ENCODE measurements at places on chromosomes 16 and 17. TPM values are rescaled to one million over a fixed set of nuclear protein-coding genes. Genes with fewer than 3 reads are reported as not detected.

GRCh38 chr16:86818671-86819532 lies 240.6 kb downstream of the FOXL1 start:
- DNase-seq: no peak

DNA sequence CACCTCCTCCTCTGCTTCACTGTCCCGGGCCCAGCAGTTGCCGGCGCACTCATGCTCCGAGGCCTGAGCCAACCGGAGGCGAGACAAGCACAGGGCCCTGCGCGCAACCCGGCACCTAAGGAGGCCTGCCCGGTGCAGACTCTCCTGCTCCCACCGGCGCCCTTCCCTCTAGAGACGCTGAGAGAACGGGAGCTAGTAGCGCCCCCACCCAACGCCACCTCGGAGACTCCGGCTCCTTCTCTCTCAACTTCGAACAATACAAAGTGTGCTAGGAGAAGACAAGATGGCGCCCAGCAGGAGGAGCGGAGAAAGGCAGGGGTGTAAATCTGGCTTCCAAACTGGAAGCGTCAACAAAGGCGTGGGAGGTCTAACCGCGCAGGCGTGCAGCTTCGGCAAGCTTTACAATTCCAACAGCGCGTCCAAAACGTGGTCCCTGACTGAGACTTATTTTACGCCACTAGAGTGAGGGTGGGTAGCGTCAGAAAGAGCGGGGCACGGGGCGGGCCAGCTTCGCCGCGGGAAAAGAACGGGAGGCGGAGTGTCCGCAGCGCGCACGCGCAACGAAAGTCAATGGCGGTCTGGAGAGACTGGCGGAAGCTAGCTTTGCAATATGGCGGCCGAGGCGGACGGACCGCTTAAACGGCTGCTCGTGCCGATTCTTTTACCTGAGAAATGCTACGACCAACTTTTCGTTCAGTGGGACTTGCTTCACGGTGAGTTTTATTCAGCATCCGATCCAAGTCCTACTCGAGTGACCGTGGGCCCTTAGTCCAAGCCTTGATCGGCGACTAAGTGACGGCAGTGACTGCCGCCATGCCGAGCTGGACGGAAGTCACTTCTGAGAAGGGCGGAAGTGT lies at the start of gene MPDU1:
Gene MPDU1 (plus strand): TSS at position 600 of the 857 bp plus-strand sequence. CDS start 11 bp downstream, at position 611.
- DNase-seq: peak; percentile 93

- DNase-seq: no peak
Measured at GRCh38 chr17:82439194-82439828, 11.2 kb downstream of the CYBC1 start.

- DNase-seq: no peak
Measured at GRCh38 chr16:51236583-51236982, 85.5 kb upstream of the SALL1 start.

DNA sequence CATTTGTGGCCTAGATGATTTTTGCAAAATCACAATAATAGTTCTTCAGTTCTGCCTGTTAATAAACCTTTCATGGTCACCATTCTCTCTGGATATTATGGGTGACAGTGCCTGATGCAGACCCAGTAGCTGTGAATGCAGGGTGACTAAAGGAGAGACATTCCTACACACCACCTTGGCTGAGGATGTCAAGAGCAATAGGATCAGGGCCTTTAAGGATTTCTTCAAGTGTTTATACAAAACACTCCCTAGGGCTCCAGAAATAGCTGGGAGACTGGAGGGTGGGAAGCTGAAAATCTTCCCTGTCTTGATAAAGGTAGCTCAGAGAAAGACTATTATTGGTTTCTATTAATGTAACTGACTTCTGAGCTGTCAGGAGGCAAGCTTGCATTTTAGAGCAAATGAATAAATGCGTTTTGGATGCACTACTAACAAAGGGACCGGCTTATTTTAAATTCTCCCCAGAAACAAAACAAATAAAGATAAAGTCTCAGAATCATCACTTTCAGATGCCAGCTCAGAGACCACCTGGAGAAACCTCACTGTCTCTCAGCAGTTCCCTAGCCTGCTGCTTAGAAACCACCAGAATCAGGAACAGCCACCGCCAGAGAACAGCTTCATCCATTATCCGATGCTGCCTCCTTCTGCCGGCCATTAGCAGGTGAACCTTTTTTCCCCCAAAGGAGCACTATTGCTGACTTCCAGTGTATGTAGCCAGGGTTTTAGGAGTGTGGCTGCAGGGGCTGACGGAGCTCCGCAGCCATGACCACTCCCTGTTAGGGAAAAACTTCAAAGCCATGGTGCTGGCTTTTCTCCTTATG lies 171.4 kb upstream of the DYNLRB2 start:
- no peak for DNase-seq

GRCh38 chr17:80568246-80568645 lies 23.6 kb downstream of the RPTOR start:
- DNase-seq: no peak

NOL3 gene
- 9.9 TPM for total RNA-seq

GRCh38 chr16:73058221-73058615 lies 10.3 kb upstream of the ZFHX3 start:
- DNase-seq: no peak

- no peak for DNase-seq
Measured at GRCh38 chr17:1362964-1363363, 37.1 kb downstream of the YWHAE start.

GRCh38 chr17:74288785-74289184 lies 14.8 kb downstream of the DNAI2 start:
- DNase-seq: no peak

PAFAH1B1 gene
- total RNA-seq: 41.0 TPM

DNA sequence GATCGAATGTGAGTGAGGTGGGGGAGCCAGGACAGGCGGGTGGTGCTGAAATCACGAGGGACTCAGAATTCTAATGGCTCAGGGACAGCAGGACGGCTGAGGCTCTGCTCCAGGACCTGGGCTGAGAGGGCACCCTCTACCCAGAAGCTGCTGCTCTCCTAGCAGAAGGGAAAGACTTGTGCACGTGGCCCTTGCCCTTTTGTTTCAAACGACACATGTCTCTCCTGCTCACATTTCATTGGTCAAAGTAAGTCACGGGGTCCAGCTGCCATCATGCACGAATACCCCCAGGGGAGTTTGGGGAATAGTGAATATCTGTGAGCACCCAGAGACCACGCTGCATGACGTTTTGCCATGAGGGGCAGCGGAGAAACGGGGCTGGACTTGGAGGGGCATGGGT lies 73.2 kb downstream of the RTN4RL1 start:
- no peak for DNase-seq

DNA sequence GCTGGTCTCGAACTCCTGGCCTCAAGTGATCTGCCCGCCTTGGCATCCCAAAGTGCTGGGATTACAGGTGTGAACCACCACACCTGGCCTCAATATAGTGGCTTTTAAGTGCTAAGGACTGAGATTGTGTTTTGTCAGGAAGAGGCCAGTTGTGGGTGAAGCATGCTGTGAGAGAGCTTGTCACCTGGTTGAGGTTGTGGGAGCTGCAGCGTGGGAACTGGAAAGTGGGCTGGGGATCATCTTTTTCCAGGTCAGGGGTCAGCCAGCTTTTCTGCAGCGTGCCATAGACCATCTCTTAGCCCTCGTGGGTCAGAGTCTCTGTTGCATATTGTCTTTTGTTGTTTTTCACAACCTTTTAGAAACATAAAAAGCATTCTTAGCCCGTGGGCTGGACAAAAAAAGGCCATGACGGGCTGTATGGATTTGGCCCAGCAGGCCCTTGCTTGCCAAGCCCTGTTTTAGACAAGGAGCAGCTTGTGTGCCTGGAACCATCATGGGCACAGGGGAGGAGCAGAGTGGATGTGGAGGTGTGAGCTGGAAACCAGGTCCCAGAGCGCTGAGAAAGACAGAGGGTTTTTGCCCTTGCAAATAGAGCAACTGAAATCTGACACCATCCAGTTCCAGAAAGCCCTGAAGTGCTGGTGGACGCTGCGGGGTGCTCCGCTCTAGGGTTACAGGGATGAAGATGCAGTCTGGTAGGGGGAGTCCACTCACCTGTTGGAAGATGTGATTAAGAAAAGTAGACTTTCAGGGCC lies 5.5 kb downstream of the BIRC5 start:
- DNase-seq: no peak

HEATR3 gene
- total RNA-seq: 24.3 TPM

NHLRC4 gene
- 7.0 TPM for total RNA-seq

- no peak for DNase-seq
Measured at GRCh38 chr17:43615330-43616028, 46.2 kb downstream of the MEOX1 start.

- DNase-seq: no peak
Measured at GRCh38 chr16:90031931-90032673, 12.8 kb upstream of the DBNDD1 start.

- DNase-seq: no peak
Measured at GRCh38 chr17:59830007-59830630, 62.6 kb downstream of the TUBD1 start.

- DNase-seq: no peak
Measured at GRCh38 chr17:65617496-65617895, 56.0 kb upstream of the AXIN2 start.

GRCh38 chr17:2262135-2262587 lies 41.4 kb downstream of the SMG6 start:
- DNase-seq: no peak

- DNase-seq: no peak
Measured at GRCh38 chr16:68646953-68647659, 2.0 kb downstream of the CDH3 start.

OR3A3 gene
- not detected for total RNA-seq

OR4D1 gene
- total RNA-seq: not detected

CCL3 gene
- 5.6 TPM for total RNA-seq

SMPD3 gene
- total RNA-seq: 0.33 TPM

CTU2 gene
- total RNA-seq: 8.5 TPM

DNA sequence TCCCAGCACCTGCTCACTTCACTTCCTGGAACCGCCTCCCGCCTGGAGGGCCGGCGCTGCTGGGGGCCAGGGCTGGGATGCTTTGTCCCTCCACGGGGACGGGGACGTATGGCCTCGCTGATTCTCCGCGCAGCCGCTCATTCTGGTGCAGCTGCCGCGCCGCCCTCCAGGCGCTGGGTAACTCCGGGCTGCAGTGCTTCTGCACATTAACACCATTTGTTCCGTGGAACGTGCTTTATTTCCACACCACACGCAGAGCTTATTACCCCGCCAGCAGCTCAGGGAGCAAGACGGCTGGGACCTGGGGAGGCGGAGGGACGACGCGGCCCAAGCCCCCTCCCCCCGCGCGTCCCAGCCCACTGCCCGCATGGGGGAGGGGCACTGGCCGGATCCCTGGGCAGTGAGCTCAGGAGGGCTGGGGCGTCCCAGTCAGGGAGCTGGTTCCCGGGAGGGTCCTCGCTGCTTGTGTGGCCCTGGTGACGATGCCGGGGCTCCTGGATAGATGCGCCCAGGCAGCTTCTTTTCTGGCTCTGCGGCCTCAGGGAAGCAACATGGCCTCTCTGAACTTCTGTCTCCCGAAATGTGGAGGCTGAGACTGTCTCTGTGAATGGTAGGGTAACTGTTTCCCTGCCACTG lies 45.4 kb upstream of the ACSF3 start:
- no peak for DNase-seq

GRCh38 chr17:80566054-80566400 lies 21.4 kb downstream of the RPTOR start:
- no peak for DNase-seq

DUSP3 gene
- total RNA-seq: 104 TPM

GRCh38 chr17:8846768-8847211 lies 20.7 kb downstream of the PIK3R6 start:
- no peak for DNase-seq

GRCh38 chr16:84863481-84863814 lies 43.7 kb downstream of the CRISPLD2 start:
- no peak for DNase-seq

DNA sequence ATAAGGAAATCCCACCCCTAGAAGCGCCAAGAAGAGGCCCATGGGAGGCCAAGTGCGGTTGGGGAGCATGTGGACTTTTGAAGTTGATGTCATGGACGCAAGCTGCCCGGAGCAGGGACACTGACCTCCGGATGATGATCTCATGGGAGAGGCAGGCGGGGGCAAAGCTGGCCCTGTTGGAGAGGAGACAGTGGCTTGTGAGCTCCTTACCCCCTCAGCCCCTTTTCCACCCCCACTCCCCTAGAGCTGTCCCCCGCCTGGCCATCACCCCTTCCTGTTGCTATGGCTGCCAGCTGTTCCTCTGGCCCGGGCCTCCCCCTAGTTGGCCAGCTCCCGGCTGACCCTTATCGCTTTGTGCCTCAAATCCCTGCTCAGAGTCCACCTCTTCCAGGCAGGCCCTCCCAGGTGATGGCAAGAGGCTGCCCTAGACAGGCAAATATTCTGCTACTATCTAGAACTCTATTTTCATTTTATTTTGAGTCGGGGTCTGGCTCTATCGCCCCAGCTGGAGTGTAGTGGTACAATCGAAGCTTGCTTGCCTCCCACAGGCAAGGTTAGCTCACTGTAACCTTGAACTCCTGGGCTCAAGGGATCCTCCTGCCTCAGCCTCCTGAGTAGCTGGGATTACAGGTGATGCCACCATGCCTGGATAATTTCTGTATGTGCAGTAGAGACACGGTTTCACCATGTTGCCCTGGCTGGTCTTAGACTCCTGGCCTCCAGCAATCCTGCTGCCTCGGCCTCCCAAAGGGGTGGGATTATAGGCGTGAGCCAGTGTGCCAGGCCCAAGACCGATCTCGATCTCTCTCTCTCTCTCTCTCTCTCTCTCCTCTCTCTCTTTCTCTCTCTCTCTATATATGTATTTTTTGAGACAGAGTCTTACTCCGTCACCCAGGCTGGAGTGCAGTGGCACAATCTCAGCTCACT lies 6.6 kb downstream of the NOTUM start:
- DNase-seq: no peak

TAC4 gene
- total RNA-seq: not detected

ATP2A1 gene
- 0.17 TPM for total RNA-seq

- DNase-seq: no peak
Measured at GRCh38 chr17:64016974-64017373, 3.5 kb downstream of the ICAM2 start.

- no peak for DNase-seq
Measured at GRCh38 chr17:15119968-15120367, 145.2 kb downstream of the PMP22 start.

DNA sequence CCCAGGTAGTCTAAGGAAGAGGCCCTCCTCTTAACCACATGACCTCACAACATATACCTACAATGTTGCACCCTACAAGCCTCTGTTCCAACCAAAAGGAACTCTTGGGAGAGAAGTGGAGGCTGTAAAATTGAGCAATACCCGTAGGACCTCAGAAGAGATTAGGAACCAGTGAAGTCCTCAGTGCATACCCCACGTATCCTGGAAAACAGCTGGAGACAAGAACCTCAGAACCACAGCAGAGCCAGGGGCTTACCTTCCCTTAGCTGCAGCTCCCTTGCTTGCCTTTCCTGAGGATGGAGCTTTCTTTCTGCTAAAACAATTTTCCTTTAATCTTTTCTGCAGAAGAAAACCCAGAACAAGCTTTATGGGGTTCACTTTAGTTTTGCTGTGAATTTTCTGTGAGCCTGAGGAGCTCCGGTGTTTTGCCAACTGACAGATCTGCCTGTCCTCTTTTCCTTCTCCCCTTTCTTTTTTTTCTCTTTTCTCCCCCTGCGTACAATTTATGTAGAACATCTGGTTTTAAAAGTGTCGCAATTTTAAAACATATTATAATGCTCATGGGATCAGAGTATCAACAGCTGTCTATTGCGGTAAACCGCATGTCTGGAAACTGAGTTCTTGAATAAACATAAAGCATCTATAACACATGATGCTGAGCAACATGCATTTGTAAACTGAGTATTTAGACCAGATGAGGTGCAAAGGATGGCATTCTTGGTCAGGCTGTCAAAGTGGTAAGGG lies 226.4 kb upstream of the MAF start:
- DNase-seq: no peak

- DNase-seq: no peak
Measured at GRCh38 chr16:70767377-70768202, 33.4 kb downstream of the VAC14 start.

Data from liver (tissue), 10 donors.